HL-60 (cell line): ENCODE measurements at places on chromosomes 3 and 15.
A peak's percentile ranks its signal among the peaks of the same experiment; 100 is the strongest.

GRCh38 chr3:168956076-168956475 is 707.4 kb downstream of the MECOM start:
- DNase-seq, result no peak

DNA sequence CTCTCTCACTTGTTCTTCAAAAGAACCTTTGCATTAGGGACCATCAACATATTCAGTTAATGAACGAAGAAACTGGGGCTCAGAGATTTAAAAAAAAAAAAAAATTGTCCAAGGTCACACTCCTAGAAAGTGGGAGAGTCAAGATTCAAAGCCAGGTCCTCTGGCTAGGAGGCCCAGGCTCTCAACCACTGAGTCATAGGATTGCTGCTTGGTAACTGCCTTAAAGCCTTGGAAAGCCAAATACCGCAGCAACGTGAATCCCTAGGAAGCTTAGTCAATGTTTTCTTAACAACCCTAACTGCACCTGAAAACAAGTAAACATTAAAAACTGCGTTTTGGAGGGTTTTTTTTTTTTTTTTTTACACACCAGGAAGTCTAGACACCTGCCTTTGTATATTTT is 156.8 kb downstream of the WNT5A start:
- no peak for DNase-seq

DNA sequence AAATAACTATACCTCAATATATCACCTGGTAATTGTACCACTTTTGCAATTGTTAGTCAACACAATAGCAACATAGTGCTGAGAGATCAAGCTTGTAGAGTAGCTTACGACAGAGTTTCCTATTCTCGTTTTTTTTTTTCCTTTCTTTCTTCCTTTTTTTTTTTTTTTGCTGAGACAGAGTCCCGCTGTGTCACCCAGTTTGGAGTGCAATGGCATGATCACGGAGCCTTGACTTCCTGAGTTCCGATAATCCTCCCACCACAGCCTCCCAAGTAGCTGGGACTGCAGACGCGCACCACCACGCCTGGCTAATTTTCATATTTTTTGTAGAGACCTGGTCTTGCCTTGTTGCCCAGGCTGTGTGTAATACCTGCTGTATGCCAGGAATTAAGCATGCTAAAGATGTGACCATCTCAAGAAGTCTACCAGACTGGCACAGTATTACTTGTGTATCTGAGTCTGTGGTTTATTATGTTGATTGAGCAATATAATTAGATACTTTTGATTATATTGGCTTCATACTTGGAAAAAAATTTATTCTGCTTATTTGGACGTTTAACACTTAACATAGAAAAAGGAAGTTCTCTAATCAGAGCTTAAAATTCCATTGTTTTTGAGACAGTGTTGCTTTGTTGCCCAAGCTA is 3.0 kb downstream of the SELENOT start:
- peak; percentile 46 for DNase-seq

- no peak for DNase-seq
Measured at GRCh38 chr3:114899186-114899931, 247.7 kb downstream of the ZBTB20 start.

DNA sequence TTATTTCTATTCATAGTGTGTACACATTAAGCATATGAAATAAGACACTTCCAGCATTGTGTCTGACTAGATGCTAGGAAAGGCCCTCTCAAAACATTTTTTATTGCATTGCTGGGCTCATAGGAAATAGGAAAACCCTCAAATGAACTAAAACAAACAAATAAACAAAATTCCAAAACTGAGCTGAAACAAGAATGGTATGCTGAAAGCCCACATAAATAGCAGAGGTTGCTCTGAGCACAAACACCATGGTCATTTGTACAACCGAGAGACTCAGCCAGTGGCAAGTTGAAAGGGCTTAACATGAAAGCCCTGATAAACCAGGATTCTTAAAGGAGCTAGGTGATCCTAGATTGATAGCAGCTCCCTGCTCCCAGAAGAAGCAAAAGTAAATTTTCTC is 310.0 kb upstream of the WNT5A start:
- DNase-seq, result no peak

DNA sequence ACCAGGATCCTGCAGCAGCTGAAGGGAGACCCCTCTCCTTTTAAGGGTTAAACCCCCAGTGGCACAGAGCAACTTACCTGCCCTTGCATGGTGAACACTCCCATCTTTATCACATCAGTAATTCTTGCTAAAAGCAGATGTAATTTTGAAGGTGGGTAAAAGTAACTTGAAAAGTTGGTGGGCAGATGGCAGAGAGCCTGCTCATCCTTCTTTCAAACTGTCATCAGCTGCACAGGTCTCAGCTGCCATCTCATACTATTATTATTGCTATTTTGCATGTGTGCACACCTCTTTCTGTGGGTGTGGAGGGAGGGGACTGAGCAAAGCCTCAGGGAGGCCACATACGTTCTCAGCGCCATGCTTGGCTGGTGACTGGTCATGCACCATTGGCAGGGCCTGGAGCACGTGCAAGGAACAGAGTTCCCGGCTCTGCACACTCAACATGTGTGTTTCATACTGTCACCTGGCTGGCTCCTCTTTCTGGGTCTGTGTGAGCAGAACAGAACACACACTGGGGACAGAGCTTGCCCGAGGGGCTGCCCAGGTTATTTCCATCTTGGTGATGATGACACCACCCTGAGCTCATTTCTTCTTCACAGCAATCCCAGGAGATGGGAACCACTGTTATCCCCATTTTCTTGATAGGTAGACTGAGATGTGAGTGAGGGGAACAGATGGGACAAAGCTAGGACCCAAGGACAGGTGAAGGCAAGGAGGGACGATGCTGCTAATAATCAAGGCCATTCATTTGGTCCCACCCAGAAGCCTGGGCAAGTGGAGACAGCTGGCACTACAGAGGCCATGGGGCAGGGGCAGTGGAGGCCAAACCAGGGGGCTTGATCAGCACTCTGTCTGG is 95.8 kb upstream of the KLF13 start:
- DNase-seq, result no peak

GRCh38 chr3:50167069-50167840 is 12.1 kb downstream of the SEMA3F start:
- no peak for DNase-seq

- DNase-seq, result no peak
Measured at GRCh38 chr3:3170998-3171397, 8.5 kb downstream of the CRBN start.

DNA sequence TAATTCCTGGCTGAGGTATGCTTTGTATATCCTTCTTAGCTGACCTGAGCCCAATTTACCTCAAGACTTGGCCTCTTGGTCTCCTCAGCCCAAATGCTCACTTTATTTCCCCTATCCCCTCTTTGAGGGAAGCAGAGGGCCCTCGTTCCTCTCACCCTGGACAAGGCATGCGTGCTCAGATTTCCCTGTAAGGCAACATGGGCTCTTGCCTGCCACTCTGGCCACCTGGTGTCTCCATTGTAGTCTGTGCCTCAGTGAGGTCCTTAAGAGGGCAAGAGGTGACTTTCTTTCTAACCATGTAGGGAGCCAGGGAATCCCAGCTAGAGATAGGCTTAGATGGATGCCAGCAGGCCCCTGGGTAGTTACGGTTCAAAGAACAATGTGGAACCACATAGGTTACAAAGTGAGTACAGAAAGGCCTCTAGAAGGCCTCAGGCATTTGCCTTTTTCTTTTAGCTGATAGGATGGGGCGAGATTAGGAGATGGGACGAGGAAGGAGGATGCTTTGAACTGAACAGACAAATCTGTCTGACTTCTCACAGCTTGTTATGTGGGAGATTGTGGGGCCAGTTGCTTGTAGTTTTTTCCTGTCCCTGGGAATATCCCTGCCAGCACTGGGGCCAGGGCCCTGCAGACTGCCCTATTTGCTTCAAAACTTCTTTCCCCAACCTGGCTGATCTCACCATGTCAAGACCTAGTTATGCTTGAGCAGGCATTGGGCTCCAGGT is 1.1 kb upstream of the INTS14 start:
- DNase-seq, result no peak

GRCh38 chr3:194395778-194396538 is 3.1 kb downstream of the GP5 start:
- peak; percentile 68 for DNase-seq

GRCh38 chr3:42159706-42160472 is 68.7 kb downstream of the TRAK1 start:
- no peak for DNase-seq

DNA sequence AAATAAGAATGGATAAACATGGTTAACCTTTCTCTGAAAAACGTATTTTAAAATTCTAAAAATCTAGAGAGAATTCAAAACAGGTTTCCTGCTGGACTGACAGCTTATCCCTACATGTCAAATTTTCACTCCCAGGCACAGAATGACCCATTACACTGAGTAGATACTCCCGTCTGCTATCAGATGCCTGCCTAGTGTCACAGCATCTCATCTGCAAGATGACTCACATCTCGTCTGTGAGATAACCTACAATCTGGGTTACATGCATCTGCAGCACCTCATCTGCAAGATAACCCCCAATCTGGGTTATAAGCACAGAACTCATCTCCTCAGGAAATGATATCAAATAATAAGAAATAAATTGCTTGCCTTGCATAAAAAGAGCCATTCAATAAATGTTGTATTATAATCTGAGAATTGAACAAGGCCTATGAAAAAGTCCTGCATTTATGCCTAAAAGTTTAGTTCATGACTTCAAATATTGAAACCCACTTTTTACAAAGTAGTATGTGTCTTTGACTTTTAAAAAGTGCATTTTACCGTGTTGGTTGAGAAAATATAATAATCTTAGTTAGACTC is 188.3 kb upstream of the THBS1 start:
- DNase-seq, result no peak

- DNase-seq, result no peak
Measured at GRCh38 chr3:17810759-17811158, 68.3 kb upstream of the TBC1D5 start.

GRCh38 chr3:149494022-149494758 is 19.7 kb downstream of the TM4SF4 start:
- peak; percentile 32 for DNase-seq

DNA sequence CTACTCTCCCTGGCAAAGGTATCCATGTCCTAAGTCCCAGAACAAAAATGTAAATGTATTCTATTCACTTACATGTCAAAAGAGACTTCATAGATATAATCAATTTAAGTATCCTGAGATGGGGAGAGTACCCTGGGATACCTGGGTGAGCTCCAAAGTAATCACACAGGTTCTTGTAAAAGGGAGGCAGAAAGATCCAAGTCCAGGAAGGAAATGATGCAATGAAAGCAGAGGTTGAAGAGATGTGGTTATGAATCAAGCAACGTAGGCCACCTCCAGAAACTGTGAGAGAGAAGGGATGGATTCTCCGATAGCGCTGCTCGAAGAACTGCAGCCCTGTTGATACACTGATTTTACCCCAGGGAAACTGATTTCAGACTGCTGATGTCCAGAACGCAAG is 93.9 kb upstream of the VGLL3 start:
- DNase-seq, result no peak

GRCh38 chr15:65176056-65176455 is 9.1 kb downstream of the CLPX start:
- DNase-seq, result no peak

DNA sequence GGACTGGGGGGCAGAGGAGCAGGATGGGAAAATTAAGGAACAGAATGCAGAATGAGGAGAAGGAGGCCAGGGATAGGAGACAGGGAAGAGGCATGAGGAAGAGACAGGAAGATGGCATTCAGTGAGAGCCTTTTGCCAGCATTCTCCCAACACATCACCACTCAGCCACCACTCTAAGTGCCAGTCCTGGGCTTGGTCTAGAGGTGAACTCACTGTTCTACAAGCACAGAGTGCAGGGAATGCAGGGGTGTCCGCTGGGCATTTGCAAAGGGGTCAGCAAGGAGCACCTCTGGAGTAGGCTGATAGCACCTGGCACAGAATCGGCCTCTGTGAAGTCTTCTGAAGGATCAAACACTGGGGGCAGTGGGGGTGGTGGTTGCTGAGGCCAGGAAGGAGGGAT is 14.6 kb upstream of the IGDCC3 start:
- no peak for DNase-seq

- no peak for DNase-seq
Measured at GRCh38 chr3:186932281-186933181, 2.2 kb downstream of the ST6GAL1 start.

DNA sequence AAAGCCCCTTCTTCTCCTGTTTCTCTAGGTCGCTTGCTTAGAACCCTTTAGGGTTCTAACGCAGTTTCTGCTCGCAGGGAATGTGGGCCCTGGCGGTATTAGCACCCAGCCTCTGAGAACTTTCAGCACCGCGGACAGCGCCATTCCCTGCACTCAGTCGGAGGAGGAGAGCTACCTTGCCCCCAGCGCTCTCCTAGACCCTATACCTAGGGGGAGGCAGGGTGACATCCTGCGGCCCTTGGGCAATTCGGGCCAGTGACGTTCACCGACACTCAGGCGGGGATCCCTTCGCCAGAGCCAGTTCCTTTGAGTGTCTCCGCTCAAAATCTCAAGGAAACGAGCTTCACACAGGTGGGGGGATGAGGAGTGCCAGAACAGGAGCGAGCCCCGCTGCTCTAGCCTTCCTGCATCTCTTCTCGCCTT is 1.3 kb downstream of the SLC7A14 start:
- DNase-seq, result peak; percentile 15

GRCh38 chr3:78506581-78507195 is 1261.1 kb downstream of the ROBO1 start:
- DNase-seq, result no peak

DNA sequence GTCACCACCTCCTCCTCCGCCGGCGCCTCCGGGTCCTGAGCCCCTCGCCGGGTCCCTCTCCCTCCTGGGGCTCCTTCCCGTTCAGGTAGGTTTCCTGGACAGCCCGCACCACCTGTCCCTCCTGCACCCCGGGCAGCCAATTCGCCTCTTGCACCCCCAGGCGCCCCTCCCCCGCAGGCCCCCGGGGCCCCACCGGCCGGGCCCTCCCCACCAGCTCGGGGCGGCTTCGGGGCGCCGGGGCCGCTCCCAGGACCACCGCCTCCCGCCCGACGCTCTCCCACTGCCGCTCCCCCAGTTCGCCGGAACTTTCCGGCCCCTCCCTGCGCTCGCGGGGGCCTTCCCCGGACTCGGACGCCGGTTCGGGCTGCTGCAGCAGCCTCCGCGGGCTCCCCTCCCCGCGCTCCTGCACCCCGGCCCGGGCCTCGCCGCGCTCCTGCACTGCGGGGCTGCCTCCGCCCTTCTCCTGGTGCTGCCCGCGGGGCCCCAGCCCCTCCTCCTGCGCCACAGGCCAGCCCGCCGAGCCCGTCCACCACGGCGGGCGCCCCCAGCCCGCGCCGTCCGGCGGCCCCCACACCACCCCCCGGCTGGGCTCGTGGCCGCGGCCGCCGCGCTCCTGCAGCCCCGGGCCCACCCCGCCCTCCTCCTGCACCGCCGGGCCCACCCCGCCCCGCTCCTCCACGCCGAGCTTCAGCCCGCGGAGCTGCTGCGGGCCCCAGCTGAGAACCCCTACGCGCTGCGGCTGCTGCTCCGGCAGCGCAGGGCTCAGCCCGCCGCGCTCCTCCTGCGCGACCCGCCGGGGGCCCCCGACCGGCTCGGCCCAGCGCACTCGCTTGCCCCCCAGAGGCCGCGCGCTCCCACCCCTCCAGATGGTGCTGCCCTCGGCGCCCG is 587 bp upstream of the TNK2 start:
- DNase-seq, result peak; percentile 50

- DNase-seq, result no peak
Measured at GRCh38 chr3:189659571-189659970, 28.4 kb downstream of the TP63 start.
